Mesenchymal stem cell (in vitro differentiated cells and primary cell): ENCODE measurements at places on chromosomes 12 and 14.
A peak's percentile ranks its signal among the peaks of the same experiment; 100 is the strongest.

GRCh38 chr12:52121824-52122539, 42.5 kb downstream of the SMIM41 start:
- H3K4me3 ChIP-seq, result no peak overlapping the region
- no peaks in the 10 kb centered on the region for H3K36me3 ChIP-seq
- no peak overlapping the region for H3K27ac ChIP-seq
- H3K27me3 ChIP-seq, result peaks cover 52% of the 10 kb centered on the region

GRCh38 chr12:3973269-3973884, 100.2 kb upstream of the PARP11 start:
- no peak overlapping the region for H3K27ac ChIP-seq
- no peak overlapping the region for H3K4me3 ChIP-seq
- H3K36me3 ChIP-seq, result no peaks in the 10 kb centered on the region
- H3K4me1 ChIP-seq, result no peaks in the 10 kb centered on the region
- no peak for DNase-seq

DNA sequence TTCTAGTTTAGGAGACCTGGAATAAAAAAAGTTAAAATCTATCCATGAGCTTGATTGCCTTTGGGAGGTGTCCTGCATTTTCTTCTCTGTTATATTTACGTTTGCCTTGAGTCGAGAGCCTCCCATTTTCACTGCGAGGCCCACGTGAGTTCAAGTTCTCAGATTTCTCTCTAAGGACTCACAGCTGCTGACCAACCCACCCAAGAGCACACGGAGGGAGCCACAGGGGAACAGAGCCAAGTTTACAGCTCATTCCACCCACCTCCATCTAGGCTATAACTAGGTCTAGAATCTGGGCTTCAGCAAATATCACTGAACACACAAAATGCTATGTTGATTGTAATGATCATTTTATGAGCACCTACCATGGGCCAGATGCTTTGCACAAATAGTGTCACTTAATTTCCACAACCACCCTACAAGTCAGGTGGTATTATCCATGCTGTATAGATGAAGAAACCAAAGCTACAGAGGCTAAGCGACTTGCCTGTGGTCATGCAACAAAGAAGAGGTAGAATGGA, 16.7 kb downstream of the ALDH1L2 start:
- DNase-seq, result no peak
- no peak overlapping the region for H3K4me3 ChIP-seq
- no peak overlapping the region for H3K27ac ChIP-seq

DNA sequence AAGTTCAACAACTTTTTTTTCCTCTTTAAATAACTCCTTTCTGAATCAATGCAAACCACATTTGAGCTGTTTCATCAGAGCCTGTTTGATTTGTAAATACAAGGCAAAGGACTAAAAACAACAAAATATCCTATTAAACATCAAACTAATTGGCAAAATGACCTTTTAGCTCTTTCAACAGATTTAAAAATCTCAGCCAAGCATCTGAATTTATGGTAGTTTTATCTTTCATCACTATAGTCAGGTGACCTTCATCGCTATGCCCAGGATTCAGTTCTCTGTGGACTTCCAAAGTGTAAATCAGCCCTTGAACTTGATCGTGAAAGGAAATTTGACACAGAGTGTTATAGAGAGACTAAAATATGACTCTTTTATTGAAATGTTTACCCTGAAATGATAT, 1554.5 kb upstream of the FLRT2 start:
- no peak for DNase-seq
- no peak overlapping the region for H3K4me3 ChIP-seq
- H3K27me3 ChIP-seq, result no peaks in the 10 kb centered on the region
- no peak overlapping the region for H3K27ac ChIP-seq
- H3K36me3 ChIP-seq, result no peaks in the 10 kb centered on the region

DNA sequence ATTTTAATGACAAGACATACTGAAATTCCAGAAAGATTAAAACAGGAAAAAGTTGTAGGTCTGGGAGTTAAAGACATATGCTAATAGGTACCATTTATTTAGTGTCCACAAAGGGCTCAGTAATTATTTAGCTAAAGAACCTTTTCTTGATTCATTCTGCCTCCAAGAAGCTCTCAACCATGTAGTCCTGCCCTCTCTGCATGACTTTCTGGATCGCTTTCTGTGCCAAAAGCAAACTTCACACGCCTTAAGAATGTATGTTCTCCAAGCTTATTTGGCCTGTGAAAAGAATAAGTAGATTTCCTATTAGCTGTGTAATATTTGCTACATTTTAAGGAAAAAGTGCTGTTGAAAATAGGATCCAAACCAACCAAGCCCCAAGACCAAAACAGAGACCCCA, 291.7 kb downstream of the C12orf75 start:
- no peaks in the 10 kb centered on the region for H3K27me3 ChIP-seq
- no peaks in the 10 kb centered on the region for H3K36me3 ChIP-seq
- no peak overlapping the region for H3K27ac ChIP-seq
- H3K4me3 ChIP-seq, result no peak overlapping the region
- peaks cover 1% of the 10 kb centered on the region for H3K4me1 ChIP-seq

DNA sequence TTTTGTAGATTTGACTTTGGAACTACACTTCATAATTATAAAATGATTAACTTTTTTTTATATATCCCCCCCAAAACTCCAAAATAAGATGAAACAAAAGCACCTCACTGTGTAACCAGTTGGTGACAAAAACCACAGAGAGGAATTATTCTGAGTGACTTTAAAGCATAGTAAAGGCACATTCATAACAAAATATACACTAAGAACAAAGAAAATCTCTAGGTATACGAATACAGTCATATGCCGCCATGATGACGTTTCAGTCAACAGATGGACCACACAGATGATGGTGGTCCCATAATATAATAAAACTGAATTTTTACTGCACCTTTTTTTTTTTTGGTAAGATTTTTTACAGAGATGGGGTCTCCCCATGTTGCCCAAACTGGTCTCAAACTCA, 70.7 kb downstream of the MED13L start:
- no peak overlapping the region for H3K4me3 ChIP-seq
- no peaks in the 10 kb centered on the region for H3K27me3 ChIP-seq
- DNase-seq, result no peak
- no peak overlapping the region for H3K27ac ChIP-seq
- peaks cover 2% of the 10 kb centered on the region for H3K36me3 ChIP-seq

GRCh38 chr14:102917469-102918211, 4.8 kb upstream of the AMN start:
- peaks cover 3% of the 10 kb centered on the region for H3K4me1 ChIP-seq
- H3K4me3 ChIP-seq, result no peak overlapping the region
- H3K27me3 ChIP-seq, result peaks cover 30% of the 10 kb centered on the region

DNA sequence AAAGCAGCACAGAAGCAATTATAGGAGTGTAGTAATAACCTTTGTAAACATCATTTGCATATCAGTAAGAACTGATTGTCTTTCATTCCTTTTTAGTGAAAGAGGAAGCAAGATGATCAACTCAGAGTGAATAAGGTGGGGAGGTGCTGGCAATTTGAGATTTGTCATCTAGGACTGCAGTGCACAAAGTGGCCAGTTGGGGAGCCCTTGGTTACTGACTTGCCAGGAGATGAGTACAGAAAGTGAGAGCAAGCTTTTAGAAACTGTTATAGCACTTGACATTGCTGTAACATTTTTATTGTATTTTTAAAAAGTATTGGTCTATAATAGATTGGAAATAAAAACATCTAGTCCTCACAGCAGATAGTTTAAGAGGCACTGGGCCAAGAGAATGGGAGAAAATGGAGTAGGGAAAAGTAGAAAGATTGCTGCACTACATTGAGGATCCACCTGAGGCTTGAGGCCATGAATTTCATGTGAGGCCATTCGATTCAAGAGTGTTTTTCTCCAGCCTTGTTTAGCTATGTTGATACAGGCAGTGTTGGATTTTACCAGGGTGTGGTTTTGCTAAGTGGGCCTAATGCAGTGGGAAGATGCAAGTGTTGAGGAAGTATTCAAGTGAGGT, 98.2 kb downstream of the SNAPC1 start:
- peak; percentile 37 for DNase-seq
- H3K27ac ChIP-seq, result no peak overlapping the region
- no peaks in the 10 kb centered on the region for H3K27me3 ChIP-seq
- H3K4me1 ChIP-seq, result no peaks in the 10 kb centered on the region
- no peak overlapping the region for H3K4me3 ChIP-seq

DNA sequence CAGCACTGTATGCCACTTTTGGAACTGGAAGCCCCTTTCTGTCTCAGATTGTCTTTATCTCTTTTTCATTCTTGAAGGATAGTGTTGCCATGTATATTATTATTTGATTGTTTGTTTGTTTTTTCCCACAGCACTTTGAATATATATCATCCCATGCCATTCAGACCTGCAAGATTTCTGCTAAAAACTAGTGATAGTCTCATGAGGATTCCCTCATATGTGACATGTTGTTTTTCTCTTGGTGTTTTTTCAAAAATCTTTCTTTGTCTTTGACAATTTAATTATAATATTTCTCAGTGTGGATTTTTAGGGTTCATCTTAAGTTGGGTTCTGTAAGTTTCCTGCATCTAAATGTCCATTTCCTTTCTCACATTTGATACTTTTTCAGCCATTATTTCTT, 36.8 kb upstream of the SCAF11 start:
- no peaks in the 10 kb centered on the region for H3K27me3 ChIP-seq
- H3K4me1 ChIP-seq, result no peaks in the 10 kb centered on the region
- no peak overlapping the region for H3K27ac ChIP-seq
- H3K4me3 ChIP-seq, result no peak overlapping the region

GRCh38 chr12:127083008-127083949, 1183.7 kb upstream of the TMEM132C start:
- H3K27ac ChIP-seq, result peak overlapping the region; percentile 54
- no peaks in the 10 kb centered on the region for H3K36me3 ChIP-seq
- H3K4me3 ChIP-seq, result peak overlapping the region; percentile 79
- H3K27me3 ChIP-seq, result no peaks in the 10 kb centered on the region
- H3K4me1 ChIP-seq, result no peaks in the 10 kb centered on the region
- DNase-seq, result peak; percentile 83

DNA sequence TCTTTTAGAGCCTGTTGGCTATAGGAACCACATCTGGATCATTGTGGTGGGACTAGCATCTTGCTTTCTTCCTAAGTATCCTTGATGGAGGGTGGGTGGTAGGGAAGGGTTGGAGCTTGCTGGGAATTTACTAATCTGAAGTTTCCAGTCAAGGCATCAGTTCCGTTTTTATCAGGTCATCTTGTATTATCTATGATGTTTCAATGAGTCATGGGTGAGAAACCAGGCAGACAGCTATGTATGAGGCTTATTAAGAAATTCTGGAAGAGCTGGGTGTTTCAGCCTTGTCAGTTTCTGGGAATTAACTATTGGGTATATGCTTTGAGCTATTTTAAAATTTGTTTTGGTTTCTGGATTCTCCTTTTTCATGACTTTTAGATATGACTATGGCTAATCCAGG, 11.3 kb downstream of the TSFM start:
- no peaks in the 10 kb centered on the region for H3K27me3 ChIP-seq
- H3K4me1 ChIP-seq, result no peaks in the 10 kb centered on the region
- DNase-seq, result peak; percentile 93
- H3K4me3 ChIP-seq, result no peak overlapping the region
- peaks cover 72% of the 10 kb centered on the region for H3K36me3 ChIP-seq

DNA sequence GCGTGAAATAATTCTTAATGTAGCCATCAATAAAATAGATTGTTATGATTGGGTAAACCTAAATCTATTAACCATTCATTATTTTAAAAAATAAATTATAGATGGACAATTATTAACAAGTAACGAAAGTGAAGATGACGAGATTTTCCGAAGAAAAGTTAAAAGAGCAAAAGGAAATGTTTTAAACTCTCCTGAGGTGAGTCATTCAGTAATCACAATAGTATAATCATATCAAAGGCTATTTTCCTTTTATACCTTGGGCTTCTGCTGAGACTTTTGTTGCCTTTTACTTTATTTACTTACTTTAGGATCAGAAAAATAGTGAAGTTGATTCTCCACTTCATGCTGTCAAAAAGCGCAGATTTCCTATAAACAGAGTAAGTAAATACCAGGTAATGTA, 45.6 kb downstream of the FANCM start:
- no peak overlapping the region for H3K27ac ChIP-seq
- no peak overlapping the region for H3K4me3 ChIP-seq
- H3K27me3 ChIP-seq, result no peaks in the 10 kb centered on the region
- H3K36me3 ChIP-seq, result no peaks in the 10 kb centered on the region
- no peaks in the 10 kb centered on the region for H3K4me1 ChIP-seq

DNA sequence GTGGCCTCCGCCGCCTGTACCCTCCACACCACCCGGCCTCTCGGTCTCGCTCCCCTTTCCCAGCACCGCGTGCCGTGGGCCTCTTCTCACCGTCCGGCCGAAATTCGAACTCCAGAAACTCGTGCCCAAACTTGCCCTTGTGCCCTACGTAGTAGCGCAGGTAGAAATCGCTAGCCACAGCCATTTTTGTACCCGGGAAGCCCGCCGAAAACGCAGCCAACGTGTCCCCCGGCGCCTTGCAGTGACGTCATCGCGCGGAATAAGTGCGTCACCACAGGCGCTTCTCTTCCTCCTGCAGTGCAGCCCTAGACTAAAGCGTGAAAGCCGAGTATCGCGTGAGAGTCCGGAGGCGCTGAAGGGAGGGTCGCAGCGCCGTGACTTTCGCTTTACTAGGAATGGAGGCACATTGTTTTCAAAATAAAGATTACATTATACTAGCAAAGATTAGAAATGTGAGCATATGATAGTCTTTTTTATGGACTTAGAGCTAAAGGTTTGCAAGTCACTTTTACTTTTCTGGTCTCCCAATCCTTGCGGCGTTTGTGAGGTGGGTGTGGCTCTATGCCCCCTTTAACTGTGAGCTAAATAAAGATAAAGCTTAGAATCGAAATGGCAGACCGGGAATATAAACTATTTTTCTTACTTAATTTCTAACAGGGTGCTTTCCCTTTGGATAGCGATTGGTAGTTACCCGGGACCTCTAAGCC, at the start of gene MAGOHB:
MAGOHB (minus strand) TSS at position 261 of the 707 bp plus-strand sequence; CDS start at position 184, 77 bp downstream.
- peak within 1 kb of the TSS; percentile 93 for H3K4me3 ChIP-seq
- no peaks in the 10 kb centered on the region for H3K27me3 ChIP-seq
- H3K36me3 ChIP-seq, result peaks cover 23% of the 10 kb centered on the region
- peaks cover 6% of the 10 kb centered on the region for H3K4me1 ChIP-seq
- H3K27ac ChIP-seq, result peak within 1 kb of the TSS; percentile 91

- no peaks in the 10 kb centered on the region for H3K27me3 ChIP-seq
- H3K36me3 ChIP-seq, result no peaks in the 10 kb centered on the region
- H3K4me1 ChIP-seq, result no peaks in the 10 kb centered on the region
- no peak for DNase-seq
- no peak overlapping the region for H3K4me3 ChIP-seq
- H3K27ac ChIP-seq, result no peak overlapping the region
These were observed 157.6 kb downstream of the FOXA1 start for GRCh38 chr14:37437490-37437889.

DNA sequence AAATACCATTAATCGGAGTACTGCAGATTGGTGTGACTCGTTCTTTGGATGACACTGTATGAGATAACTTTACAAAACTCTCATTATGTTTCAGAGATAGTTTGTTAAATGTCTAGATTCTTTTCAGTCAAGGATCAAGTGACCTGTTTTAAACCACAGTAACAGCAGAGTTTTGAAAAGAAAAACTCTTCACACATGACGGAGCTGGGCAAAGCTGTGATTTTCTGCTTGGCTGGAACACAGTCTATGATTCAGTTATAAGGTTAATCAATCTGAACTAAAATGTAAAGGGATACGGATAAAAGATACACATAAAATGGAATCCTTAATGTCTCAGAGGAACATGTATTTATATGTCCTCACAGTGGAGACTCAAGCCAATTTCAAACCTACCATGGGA, 573.2 kb downstream of the PRKD1 start:
- DNase-seq, result no peak
- H3K4me1 ChIP-seq, result no peaks in the 10 kb centered on the region
- H3K27me3 ChIP-seq, result no peaks in the 10 kb centered on the region
- H3K27ac ChIP-seq, result no peak overlapping the region
- no peak overlapping the region for H3K4me3 ChIP-seq
